K562 (cell line): ENCODE measurements at places on chromosomes 4 and X. TPM values are rescaled to one million over a fixed set of nuclear protein-coding genes. Genes with fewer than 3 reads are reported as not detected.

DNA sequence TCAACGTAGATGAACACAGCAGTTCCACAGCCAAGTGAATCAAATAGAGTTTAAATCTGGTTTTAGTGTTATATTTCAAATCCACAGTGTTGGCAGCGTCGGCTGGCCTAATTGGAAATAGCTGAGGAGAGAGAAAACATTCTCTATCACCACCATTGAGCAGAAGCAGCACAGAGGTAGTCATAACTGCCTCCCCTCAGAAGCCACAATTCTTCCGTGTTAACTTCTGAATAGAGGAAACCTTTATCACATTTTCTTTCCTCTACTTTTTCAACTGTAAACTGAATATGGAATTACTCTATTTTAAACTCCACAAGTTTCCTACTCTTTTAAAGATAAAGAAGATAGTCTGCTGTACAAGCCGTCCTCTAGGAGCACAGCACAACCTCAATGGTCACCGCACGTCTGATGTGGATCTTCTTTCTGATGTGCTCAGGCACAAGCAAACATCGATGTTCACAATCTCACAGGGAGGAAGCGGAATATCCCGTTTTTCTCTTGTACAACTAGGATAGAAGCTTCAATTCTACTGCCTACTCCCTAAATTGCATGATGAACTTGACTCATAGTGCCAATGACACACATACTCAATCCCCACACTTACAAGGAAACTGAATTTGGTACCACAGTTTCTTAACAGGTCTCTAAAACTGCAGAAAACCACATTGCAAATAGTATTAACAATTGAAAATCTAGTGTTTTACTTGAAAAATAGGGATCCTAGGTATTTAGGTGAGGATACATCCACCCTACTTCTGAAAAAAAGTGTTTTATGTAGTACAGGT is 217.8 kb upstream of the ETNPPL start:
- DNase-seq, result no peak

DNA sequence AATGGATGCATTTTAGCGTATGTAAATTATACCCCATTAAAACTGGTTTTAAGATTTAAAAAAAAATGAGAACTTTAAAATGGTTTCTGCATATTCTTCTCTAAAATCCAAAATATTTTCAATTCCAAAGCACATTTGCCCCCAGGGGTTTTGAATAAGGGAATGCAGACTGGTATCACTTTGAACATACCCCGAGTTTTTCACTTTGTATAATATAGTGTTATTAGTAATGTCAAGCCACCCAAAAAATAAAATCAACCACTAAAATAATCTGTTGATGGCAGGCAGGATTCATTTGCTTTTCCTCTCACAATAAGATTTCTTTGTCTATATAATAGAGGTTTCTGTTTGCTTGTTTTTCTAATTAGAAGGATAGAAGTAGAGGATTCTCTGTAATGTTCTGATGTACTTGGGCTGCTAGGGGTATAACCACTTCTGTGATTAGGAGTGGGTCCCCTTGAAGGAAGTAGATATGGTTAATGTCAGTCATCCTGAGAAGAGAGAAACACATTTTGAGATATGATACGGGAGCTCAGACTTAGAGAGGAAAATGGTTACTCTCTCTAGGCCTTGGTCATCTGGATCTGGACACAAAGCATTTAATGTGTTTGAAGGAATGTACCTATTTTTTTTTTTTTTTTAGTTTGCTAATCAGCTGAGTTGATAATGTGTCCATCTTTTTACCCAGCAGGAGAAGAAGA is 9.3 kb upstream of the LIN54 start:
- DNase-seq, result peak; percentile 41

- DNase-seq, result no peak
These were observed 250.3 kb downstream of the GBA3 start for GRCh38 chr4:22942920-22943559.

Gene ANXA3
- total RNA-seq, result 5.1 and 6.4 TPM in 2 replicates

DNA sequence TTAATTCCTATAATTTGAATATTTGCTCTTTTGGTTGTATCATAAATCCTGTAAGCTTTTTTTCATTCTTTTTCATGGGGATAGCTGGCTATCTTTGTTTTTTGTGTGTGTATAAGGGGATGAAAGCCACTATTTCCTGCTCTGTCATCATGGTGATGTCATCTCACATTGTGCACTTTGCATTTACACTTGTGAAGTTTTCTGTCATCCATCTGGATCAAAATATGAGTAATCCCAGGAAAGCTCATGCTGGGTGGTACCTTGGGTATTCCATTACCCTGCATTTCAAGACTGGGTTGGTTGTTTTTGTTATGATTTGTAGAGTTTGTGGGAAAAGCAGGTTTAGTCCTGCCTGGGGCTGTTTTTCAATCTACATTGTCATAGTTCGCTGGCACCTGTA is 367.3 kb downstream of the CHIC1 start:
- no peak for DNase-seq

DNA sequence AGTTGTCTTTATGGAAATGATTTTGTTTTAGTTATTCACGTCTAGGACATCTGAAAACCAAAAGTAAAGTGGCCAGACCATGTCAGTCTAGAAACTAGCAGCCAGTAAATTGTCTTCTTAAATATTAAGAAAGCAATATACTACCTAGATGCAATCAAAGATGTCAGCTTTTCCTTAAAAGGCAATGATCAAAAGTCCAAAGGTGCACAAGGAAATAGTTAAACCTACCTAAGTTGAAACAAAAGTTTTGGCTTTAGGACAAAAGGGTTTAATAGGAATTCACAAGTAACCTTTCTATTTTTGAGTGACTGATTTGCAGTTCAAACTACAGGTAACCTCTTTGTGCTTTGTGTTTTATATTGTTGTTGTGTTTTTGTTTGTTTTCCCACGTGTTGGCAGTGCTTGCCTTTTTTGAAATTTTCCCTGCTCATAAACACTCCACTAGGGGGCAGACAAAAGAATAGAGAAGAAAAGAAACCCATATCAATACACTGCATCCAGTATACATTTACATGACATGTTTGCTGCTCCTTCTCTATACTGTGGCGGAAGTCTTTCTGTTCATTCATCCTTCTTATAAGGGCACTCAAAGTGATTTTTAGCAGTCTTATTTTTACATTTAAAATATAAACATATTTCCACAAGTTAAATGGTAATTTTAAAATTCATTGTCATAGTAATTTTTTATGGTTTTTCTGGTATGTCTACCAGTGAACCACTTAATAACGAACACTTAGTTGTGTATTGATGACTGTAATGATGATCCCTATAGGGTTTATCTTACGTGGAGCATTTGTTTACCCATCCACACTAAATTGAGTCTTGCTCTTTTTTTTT is 62.7 kb downstream of the GAB1 start:
- DNase-seq, result peak; percentile 61

DNA sequence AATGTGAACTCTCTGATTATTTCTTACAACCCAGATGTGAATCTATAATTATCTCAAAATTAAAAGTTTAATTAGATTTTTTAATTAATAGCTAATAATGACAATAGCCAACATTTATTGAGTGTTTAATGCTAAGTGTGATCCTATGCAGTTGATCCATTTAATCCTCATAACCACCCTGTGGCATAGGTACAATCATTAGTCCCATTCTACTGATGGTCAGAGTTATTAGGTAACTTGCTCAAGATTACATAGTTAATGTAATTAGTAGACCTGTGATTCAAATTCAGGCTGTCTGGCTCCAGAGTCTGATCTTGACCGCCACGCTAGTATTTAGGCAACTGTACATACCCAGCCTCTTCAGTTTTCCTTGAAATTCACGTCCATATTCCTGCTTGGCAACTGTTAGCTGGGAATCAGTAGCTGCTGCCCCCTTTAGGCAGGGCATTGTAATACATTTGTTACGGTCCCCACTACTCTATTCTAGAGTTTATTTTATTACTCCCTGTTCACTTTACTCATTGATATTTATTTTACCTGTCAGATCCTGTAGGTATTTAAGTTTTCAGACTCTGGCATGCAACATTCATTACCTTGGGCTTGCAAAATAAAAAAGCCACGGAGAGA is 20.6 kb upstream of the TEC start:
- DNase-seq, result peak; percentile 63

Gene NDST3
- not detected in 2 replicates for total RNA-seq

Gene HOPX
- 0.24 and 0.27 TPM in 2 replicates for total RNA-seq

Gene PAGE2B
- total RNA-seq, result 8.6 and 9.3 TPM in 2 replicates

GRCh38 chr4:78561677-78562076 is 10.1 kb downstream of the ANXA3 start:
- no peak for DNase-seq

GRCh38 chr4:154424810-154425484 is 66.7 kb downstream of the DCHS2 start:
- no peak for DNase-seq

DNA sequence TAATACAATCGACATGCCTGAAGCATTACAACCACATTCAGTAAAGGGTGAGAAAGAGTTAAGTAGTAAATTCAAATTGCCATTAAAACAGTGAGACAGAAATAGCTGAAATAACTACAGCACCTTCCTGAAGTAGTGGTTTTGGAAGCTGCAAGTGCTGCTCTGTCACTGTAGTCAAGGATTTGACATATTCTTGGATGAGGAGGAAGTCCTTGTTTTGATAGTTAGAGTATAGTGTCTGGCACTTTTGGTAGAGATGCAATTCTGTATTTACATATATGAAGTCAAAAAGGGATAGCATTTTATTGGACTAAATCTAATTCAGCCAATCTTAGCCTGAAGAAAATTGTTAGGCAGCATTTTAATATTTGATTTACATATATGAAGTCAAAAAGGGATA is 1559.6 kb downstream of the TECRL start:
- no peak for DNase-seq

- peak; percentile 2 for DNase-seq
These were observed 149.4 kb downstream of the EFNB1 start for GRCh38 chrX:68978255-68978654.

DNA sequence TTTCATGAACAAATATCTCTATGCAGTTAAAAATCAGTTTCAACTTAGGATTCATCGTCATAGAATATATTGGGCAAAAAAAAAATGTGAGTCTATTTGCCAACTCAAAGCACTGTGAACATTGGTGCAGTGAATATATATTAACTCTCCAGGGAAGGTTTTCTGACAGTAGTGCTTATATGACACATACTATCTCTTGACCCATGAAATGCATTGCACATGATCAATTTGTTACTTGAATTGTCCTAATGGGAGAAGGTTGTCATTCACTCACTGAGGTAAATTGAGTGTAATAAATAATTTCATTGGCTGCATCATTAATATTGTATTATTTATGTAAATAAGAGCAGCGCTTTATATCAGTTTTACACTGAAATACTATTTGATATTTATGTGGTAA is 2458.5 kb downstream of the ARAP2 start:
- no peak for DNase-seq

Gene NUDT11
- 0.09 and 0.11 TPM in 2 replicates for total RNA-seq

DNA sequence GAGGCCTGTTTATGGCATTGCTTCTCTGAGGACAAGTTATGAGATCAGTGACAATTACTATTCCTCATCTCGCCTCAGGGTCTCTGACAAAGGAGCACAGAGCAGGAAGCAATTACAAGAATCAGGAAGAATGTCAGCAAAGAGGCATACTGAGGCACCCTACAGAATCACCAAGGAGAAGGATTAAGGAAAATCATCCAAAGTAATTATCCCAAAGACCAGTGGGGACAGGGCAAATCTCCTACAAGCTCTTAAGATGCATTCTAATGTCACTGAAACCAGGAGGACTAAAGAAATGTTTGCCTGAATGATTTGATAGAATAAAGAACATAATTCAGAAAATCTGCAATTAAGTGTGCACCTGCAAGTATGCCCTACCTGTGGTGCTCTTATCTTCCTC is 206.2 kb downstream of the RCHY1 start:
- no peak for DNase-seq

DNA sequence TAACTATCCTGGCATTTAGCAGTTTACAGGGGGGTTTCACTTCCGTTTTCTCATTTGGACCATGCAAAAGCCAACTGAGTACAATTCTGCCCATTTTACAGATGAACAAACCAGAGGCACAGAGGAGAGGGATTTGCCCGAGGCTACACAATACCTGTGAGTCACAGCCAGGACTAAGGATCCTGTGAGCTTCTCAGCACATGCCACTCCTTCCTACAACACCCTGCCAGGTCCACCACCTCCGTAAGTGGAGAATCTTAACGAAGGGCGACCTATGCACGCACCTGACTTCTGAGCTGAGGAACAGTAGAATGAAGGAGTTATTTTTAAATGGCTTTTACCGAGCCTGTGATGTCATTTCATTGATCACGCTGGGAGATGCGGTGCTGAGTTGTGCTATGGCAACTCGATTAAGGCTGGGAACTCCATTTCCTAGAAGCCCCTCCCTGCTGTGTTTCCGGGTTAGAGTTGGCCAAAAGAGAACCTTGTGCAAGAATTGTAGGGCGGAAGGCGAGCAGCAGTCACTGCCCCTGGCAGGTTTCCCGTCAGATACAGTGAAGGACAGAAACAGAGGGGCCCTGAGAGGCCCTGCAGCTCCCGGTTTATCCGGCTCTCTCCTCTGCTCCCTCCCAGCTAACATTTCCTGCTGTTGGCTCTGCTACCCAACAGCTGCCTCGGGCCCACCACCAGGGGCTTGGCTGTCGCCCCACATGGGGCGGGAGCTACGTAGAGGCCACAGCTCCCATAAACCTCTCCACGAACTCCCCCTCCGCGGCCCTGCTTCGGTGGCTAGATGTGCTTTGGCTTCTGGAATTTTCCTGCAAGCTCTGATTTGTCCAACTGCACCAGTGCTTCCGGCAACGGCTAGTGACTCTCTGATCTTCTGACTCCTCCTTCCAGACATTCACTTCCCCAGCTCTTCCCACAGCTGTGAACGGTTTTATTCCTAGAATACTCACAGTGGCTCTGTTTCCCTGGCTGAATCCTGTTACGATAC is 75.1 kb upstream of the USP9X start:
- peak; percentile 68 for DNase-seq

GRCh38 chrX:119755981-119756533 is 2.3 kb upstream of the SOWAHD start:
- no peak for DNase-seq

GRCh38 chr4:79015411-79015810 is 76.2 kb upstream of the PAQR3 start:
- DNase-seq, result no peak

Gene FAAH2
- total RNA-seq, result 0.38 and 0.47 TPM in 2 replicates
